ENCODE measurements at places on chromosomes 1 and 21.

- DNase-seq, result peak; percentile 37
Measured at GRCh38 chr1:1628754-1629429, 3.1 kb upstream of the MMP23B start.

- DNase-seq, result no peak
Measured at GRCh38 chr1:112849425-112850033, 106.5 kb downstream of the SLC16A1 start.

- no peak for DNase-seq
Measured at GRCh38 chr1:209675565-209676154, 448 bp downstream of the G0S2 start.

DNA sequence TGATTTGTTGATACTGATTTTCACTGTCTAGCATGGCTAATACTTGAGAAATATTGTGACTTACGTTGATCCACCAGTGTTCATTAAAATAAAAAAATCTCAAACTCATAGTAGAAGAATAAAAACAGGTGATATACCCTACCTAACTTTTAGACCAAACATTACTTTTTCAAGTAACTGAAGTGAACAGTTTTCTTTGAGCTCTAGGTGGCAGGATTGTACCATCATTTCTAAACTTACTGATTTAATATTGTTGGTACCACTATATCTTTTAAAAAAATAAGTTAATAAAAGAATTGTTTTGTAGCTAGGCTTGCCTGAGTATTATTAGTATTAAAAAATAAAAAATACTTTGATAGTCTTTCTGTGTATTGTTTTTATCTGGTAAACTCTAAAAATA, 21.5 kb downstream of the CDC73 start:
- no peak for DNase-seq

DNA sequence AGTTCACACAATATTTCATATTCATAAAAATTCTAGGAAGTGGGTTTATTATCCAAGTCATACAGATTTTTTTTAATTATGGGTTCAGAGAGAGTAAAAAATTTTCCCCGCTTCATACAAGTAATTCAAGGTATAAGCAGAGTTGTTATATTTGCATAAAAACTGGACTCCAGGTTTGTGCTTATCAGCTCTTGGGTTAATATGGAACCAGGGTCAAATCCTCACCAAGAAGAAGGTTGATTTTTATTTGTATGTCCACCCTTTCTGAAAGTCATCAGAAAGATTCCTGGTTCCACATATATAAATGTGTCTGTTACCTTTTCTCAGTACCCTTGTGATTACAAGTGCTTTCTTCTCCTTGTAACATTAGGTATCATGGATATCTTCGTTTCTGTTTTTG, 143.8 kb upstream of the PKN2 start:
- DNase-seq, result no peak

GRCh38 chr1:36236302-36236701, 12.1 kb downstream of the THRAP3 start:
- no peak for DNase-seq

All from stimulated activated CD4-positive, alpha-beta T cell treated with anti-CD3 and anti-CD28 coated beads, Interleukin-2, amount 100 ng/mL, for 48 hours (primary cell).